Left lung (tissue), 14 donors: ENCODE measurements at places on chromosomes 11 and 22. TPM values are rescaled to one million over a fixed set of nuclear protein-coding genes. Genes with fewer than 3 reads are reported as not detected.

- no peaks in the 10 kb centered on the region for H3K36me3 ChIP-seq
- no peaks in the 10 kb centered on the region for H3K27me3 ChIP-seq
- DNase-seq: peak; percentile 37
- H3K4me1 ChIP-seq: peaks cover 21% of the 10 kb centered on the region
- H3K27ac ChIP-seq: no peak overlapping the region
These were observed 861 bp upstream of the ZNRF3 start for GRCh38 chr22:28882545-28882877.

C22orf15 gene
- 6.1 TPM for polyA plus RNA-seq

- H3K27me3 ChIP-seq: no peaks in the 10 kb centered on the region
- H3K27ac ChIP-seq: no peak overlapping the region
- H3K4me1 ChIP-seq: no peaks in the 10 kb centered on the region
- H3K4me3 ChIP-seq: no peak overlapping the region
These were observed 10.2 kb downstream of the FUT4 start for GRCh38 chr11:94553938-94554337.

DNA sequence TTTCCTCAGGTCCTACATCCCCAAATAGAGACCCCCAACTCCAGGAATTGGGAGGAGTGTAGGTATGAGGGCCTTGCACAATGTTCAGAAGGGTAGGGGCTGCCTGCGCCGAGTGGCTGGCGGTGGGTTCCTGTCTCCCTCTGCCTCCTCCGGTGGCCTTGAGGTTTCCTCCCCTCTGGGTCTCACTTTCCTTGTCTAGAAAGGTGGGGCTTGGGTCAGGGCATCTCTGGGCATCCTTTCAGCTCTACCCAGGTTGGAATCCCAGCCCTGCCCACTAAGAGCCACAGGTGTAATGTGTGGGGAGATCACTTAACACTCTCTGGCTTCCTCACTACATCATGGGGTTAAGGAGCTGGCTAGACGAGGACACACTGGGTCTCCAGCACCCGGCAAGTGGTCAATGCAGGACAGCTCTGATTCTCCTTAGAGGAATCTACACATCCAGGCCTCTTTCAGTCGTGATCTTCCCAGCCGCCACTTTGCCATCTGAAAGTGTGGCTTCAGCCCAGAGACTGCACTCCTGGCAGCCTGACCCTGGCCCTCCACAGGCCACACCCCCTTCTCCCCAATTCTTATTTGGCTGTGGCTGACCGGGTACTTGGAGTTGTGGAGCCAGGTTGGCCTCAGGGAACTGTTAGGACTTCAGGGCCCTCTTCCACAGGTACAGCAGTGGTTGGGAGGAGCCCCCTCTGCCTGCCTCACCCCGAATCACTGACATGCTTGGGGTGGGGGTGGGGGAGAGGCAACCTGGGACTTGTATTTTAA lies 22.1 kb downstream of the PRDM11 start:
- no peaks in the 10 kb centered on the region for H3K27me3 ChIP-seq
- no peaks in the 10 kb centered on the region for H3K4me1 ChIP-seq

- no peak for DNase-seq
- H3K4me1 ChIP-seq: no peaks in the 10 kb centered on the region
These were observed 221.2 kb downstream of the TRPC6 start for GRCh38 chr11:101362643-101363042.

GRCh38 chr22:49492308-49492707 lies 335.4 kb downstream of the BRD1 start:
- no peak for DNase-seq
- no peaks in the 10 kb centered on the region for H3K4me1 ChIP-seq
- no peak overlapping the region for H3K27ac ChIP-seq
- no peaks in the 10 kb centered on the region for H3K36me3 ChIP-seq
- peaks cover 4% of the 10 kb centered on the region for H3K27me3 ChIP-seq

IGSF22 gene
- 1.1 TPM for polyA plus RNA-seq

DNA sequence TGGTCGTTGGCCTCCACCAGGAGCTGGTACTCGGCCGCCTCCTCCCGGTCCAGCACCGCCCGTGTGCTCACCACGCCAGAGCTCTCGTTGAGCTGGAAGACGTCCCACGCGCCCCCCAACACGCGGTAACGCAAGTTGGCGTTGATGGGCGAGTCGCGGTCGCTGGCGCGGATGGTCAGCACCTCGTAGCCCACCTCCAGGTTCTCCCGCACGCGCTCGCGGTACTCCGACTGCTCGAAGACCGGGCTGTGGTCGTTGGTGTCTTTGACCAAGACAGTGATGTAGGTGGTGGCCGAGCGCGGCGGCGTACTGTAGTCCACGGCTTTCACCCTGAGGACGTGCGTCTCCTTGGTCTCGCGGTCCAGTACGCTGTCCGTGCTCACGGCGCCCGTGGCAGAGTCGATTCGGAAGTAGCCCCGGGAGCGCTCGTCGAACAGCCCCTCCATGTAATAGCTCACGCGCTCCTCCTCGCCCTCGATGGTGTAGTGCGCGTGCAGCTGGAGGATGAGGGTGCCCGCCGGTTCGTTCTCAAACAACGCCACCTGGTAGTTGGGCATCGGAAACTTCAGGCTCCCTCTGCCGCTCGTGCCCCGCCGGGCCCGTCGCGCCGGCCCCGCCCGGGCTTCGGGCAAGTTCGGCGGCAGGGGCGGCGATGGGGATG lies 1.4 kb downstream of the CELSR1 start:
- DNase-seq: no peak
- no peak overlapping the region for H3K4me3 ChIP-seq
- no peaks in the 10 kb centered on the region for H3K4me1 ChIP-seq
- no peaks in the 10 kb centered on the region for H3K36me3 ChIP-seq
- H3K27ac ChIP-seq: no peak overlapping the region
- H3K27me3 ChIP-seq: no peaks in the 10 kb centered on the region

GAL gene
- not detected for polyA plus RNA-seq

PGA4 gene
- polyA plus RNA-seq: not detected

GRCh38 chr22:40240160-40240559 lies 62.4 kb downstream of the TNRC6B start:
- DNase-seq: no peak
- no peak overlapping the region for H3K27ac ChIP-seq
- H3K4me1 ChIP-seq: peaks cover 65% of the 10 kb centered on the region
- no peak overlapping the region for H3K4me3 ChIP-seq
- H3K27me3 ChIP-seq: no peaks in the 10 kb centered on the region

HTR3A gene
- polyA plus RNA-seq: not detected

DNA sequence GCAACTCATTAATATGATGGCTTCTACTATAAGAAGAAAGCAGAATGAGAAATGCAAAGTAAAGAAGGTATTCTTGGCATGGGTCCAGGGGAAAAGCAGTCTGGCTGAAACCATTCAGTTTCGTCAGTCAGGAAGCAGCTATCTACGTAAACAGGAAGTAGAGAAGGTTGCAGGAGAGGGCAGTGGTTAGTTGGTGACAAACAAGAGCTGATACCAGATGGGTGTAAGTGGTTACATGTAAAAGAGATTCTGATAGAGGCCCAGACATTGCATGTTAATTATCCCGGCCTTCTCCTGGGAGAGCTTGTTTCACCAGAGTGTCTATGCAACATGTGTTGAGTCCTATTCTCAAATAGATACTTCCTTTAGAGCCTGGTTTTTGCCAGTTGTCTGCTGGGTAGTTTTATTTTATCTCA lies 58.4 kb upstream of the PSMA1 start:
- peak overlapping the region; percentile 85 for H3K27ac ChIP-seq
- no peaks in the 10 kb centered on the region for H3K36me3 ChIP-seq
- no peaks in the 10 kb centered on the region for H3K4me1 ChIP-seq
- no peak overlapping the region for H3K4me3 ChIP-seq
- H3K27me3 ChIP-seq: no peaks in the 10 kb centered on the region
- no peak for DNase-seq

DNA sequence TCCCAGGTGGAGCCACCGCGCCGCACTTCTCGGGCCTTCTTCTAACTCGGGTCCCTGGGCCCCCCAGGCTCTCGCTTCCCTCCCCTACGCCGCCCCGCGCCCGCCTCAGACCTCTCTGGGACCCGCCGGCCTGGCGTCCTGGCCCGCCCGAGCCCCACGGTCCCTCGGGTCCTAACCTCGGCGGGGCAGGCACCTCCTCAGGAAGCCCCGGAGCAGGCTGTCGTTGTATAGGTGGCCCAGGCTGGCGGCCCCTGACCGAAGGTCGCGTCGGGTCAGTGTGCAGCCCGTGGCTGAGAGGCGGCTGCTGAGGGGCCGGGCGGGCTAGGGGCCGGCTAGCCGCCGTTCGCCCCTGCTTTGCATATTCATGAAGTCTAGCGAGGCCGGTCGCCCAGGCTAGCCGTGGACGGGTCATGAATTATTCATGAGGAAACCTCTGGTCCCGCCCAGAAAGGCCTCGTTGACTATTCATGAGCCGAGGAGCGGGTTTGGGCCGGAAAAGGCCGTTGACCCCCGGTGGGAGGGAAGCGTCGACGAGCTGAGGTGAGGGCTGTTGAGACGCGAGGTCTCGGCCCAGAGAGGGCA lies at the start of gene HORMAD2:
TSS of gene HORMAD2 (plus strand) at position 513 of the 582 bp plus-strand sequence. CDS start 13,489 bp downstream, outside the sequence.
- H3K27me3 ChIP-seq: peaks cover 35% of the 10 kb centered on the region
- peak; percentile 39 for DNase-seq
- H3K27ac ChIP-seq: no peak within 1 kb of the TSS
- no peaks in the 10 kb centered on the region for H3K36me3 ChIP-seq
- peak within 1 kb of the TSS; percentile 24 for H3K4me3 ChIP-seq

DNA sequence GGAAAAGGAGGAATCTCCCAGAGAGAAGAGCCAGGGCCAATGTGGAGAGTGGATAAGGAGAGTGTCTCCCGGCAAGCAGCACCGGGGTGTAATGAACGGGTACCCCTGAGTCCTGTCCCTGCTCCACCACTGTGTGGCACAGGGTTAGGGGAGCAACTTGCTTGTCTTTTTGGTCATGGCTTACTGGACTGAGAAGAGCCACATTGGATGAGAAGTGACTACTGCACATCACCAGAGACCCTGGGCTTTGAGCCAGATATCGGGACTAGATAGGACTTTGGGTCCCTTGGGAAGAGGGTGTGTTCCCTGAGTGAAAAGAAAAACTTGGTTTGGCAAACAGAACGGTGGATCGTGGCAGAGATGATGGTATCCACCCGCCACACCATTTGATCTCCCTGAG lies 24.6 kb downstream of the SDHAF2 start:
- H3K36me3 ChIP-seq: no peaks in the 10 kb centered on the region
- no peak overlapping the region for H3K4me3 ChIP-seq
- no peak overlapping the region for H3K27ac ChIP-seq
- H3K27me3 ChIP-seq: no peaks in the 10 kb centered on the region
- no peak for DNase-seq
- H3K4me1 ChIP-seq: no peaks in the 10 kb centered on the region

DNA sequence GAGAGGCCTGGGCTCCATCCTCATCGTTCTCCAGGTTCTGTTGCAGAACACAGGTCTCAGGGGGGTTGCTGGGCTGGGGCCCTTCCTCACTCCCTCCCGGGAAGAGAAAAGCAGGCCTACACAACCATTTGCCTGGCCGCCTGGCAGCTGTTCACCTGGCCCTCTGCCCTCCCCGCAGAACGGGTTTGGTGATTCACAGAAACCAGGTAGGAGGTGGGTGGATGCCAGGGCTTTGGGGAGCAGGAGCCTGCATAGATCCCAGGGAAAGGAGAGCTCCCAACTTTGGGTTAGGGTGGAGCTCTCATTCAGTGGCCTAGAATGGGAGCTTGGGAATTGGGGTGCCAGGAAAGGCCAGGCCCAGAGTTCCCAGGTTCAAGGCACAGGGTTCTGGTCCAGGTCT lies 995 bp downstream of the TMEM134 start:
- peak overlapping the region; percentile 96 for H3K4me3 ChIP-seq
- H3K27me3 ChIP-seq: no peaks in the 10 kb centered on the region
- H3K27ac ChIP-seq: peak overlapping the region; percentile 88
- no peaks in the 10 kb centered on the region for H3K36me3 ChIP-seq
- peak; percentile 85 for DNase-seq

DNA sequence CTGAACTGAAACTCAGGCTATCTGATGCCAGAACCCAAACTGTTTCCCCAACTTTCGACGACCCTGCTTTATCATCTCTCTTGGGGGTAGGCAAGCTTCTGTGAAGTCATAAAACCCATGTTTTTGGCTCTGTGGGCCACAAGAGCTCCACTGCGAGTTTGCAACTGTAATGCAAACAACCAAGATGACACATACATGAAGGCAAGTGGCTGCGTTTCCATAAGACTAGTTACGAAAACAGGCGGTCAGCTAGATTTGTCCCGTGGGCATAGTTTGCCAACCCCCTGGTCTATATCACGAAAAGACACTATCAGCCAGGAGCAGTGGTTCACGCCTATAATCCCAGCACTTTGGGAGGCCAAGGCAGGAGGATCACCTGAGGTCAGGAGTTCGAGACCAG lies 37.5 kb downstream of the TPST2 start:
- no peaks in the 10 kb centered on the region for H3K27me3 ChIP-seq
- H3K4me3 ChIP-seq: no peak overlapping the region

GRCh38 chr11:36471577-36471976 lies 38.5 kb downstream of the TRAF6 start:
- H3K27ac ChIP-seq: no peak overlapping the region
- no peak for DNase-seq
- H3K27me3 ChIP-seq: no peaks in the 10 kb centered on the region
- no peak overlapping the region for H3K4me3 ChIP-seq

DNA sequence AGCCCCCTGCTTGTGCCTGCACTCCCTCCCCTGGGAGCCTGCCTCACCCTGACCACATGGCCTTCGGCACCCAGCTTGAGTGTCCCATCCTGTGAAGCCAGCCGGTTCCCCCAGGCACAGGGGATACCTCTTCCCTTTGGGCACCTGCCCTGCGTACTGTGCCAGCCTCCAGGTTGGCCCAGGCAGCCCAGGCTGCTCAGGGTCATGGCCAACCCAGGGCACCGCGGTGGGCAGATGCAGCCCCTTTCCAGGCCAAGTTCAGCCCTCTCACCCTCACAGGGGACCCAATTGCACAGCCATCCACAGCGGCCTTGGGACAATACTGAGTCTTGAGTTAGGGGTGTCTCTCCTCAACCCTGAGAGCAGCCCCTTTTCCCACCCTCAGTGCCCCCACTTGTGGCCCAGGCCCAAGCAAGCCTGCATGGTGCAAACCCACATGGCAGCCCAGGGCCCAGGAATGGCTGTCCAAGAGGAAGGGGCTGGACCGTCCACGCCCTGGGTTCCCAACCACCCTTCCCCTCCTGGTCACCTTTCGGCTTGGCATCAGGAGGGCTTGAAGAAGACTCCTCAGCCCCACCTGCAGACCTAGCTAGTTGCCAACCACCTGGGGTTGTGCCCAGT lies 87.7 kb downstream of the CDKN1C start:
- H3K4me1 ChIP-seq: no peaks in the 10 kb centered on the region
- H3K27ac ChIP-seq: no peak overlapping the region
- H3K4me3 ChIP-seq: no peak overlapping the region
- DNase-seq: no peak

POU2AF2 gene
- polyA plus RNA-seq: 0.20 TPM

GRCh38 chr11:12163181-12163941 lies 53.0 kb downstream of the MICAL2 start:
- DNase-seq: no peak
- H3K27me3 ChIP-seq: no peaks in the 10 kb centered on the region
- no peak overlapping the region for H3K4me3 ChIP-seq
- H3K36me3 ChIP-seq: peaks cover 29% of the 10 kb centered on the region
- no peak overlapping the region for H3K27ac ChIP-seq
